ENCODE measurements at places on chromosomes 16 and 17.

DNA sequence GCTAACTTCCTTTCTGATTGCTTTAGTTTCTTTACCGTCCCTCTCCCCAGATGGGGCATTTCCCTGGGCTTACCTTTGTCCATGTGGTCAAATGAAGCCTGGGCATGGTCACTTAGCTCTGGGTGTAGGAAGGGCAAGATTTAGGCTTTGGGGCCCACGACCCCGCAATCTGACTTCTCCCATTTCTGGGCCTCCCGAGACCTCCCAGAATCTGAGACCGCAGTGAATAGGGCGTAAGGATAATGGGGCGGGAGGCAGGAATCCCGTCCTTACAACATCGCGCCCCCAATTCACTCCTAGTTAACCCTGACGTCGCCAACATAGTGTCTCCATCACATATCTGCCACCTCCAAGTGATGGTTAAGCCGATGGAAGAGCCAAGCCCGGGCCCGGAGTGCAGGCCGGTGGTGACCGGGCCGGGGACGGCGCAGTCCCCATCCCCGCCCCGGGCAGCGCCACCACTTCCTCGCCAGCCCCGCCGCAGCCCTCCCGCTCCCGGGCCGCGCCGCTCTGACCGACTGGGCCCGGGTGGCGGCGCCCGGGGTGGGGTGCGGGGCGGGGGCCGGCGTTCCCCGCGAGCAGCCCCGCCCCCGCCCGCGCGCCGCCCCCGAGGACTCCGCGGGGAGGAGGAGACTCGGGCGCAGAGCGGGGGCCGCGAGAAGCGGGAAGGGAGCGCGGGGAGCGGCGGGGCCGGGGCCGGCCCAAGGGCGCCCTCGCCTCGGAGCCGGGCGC is at the start of gene RHBDL3:
Gene RHBDL3 (plus strand): TSS at position 641 of the 732 bp plus-strand sequence. CDS start 358 bp downstream, outside the sequence.
- DNase-seq: no peak

DNA sequence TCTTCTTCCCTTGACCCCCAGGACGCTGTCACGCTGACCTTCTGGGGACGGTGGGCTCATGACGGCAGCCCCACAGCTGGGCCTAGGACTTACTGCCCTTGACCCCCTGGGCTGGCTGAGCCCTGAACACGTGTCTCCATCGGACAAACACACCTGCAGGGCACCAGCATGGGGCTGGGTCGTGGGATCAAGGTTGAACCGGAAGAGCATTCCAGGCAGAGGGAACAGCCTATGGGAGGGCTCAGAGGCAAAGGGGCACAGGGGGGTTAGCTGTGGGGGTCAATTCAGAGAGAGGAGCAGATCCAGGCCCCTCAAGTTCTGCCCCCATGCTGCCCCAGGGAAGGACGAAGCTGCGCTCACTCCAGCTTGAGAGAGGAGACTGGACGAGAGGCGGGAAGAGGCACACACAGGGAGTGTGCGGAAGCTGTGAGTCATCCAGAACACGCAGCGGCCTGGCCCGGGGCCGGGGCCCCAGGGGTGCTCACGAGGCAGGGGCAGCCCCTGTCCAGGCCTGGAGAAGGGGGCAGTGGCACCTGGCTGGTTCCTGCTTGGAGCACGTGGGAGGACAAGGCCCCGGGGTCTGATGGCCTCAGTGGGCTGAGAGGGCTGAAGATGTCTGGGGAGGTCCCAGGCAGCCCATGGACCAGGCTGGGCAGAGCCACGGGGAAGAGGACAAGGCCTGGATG is 9.9 kb downstream of the SSTR5 start:
- no peak for DNase-seq

GRCh38 chr17:34024386-34024785 is 230.7 kb upstream of the CCL2 start:
- no peak for DNase-seq

DNA sequence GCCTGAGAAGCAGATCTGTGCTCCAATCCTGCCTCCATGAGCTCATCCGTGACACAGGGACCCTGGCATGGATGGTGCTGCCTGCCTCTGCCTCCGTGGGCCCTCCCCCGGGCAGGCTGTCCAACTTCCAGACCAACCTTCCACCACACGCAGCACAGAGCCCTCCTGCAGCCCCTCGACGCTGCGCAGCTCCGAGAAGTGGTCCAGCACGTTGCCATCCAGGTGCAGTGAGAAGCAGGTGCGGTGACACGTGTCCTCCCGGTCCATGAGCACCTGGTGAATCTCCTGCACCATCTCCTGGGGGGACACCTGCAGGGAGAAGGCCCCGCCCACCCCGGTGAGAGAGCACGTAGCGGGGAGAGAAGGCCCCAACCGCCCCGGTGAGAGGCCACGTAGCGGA is 8.4 kb downstream of the CLUH start:
- no peak for DNase-seq

- peak; percentile 55 for DNase-seq
Observed at GRCh38 chr17:79294459-79295071, 219.9 kb downstream of the ENGASE start.

DNA sequence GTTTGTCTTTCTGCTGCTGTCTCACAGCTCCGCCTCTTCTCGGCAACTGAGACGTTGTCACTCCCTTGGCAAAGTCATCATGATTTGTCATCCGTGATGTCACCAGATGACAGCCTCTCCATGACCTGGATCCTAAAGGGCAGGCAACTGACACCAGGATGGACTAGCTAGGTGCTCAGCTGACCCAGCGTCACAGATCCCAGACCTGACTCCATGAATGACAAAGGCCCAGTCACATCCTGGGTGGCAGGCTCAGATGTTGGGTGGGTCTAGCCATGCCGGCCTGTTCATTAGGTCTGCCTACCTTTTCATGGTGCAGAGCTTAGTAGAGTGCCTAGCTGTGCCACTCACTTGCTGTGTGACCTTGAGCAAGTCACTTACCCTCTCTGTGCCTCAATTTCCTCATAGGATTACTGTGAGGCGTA is 3.8 kb upstream of the TMEM238L start:
- DNase-seq: peak; percentile 3

- DNase-seq: no peak
Observed at GRCh38 chr17:1362964-1363363, 37.1 kb downstream of the YWHAE start.

DNA sequence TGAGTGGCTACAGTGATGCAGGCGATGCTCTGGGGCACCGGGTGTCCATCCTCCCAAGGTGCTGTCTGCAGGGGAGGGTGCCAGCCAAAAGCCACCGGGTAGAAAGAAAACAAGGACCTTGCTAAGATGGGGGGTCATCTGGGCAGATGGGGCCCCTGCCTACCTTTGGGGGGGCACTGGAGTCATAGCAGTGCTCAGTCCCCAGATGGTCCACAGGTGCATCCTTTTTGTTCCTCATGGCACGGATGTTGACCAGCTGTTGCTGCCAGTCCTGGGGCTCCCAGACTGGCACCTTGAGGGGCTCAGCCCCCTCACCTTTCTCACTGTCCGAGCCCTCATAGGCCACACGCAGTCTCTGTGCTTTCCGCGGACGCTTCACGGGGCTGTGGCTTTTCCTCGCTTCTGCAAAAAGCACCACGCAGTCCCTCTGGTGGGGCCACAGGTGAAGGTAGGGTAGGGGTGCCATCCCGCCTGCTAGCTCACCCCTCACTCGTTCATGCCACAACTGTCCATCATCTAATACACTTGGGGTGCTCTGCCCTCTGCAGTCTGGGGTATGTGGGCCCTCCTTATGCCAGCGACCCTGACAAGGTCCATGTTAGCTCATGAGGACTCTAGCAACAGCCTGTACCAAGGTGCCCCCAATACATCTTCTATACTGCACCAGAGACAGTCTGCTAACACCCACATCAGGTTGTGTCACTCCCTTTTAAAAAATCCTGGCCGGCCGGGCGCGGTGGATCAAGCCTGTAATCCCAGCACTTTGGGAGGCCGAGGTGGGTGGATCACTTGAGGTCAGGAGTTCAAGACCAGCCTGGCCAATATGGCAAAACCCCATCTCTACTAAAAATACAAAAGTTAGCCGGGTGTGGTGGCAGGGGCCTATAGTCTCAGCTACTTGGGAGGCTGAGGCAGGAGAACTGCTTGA is 1.4 kb downstream of the NTHL1 start:
- DNase-seq: no peak

GRCh38 chr16:48157794-48158193 is 2.0 kb upstream of the ABCC12 start:
- peak; percentile 16 for DNase-seq

GRCh38 chr16:10923146-10923649 is 19.1 kb downstream of the DEXI start:
- DNase-seq: no peak

GRCh38 chr17:58032691-58033415 is 25.8 kb upstream of the SRSF1 start:
- DNase-seq: no peak

DNA sequence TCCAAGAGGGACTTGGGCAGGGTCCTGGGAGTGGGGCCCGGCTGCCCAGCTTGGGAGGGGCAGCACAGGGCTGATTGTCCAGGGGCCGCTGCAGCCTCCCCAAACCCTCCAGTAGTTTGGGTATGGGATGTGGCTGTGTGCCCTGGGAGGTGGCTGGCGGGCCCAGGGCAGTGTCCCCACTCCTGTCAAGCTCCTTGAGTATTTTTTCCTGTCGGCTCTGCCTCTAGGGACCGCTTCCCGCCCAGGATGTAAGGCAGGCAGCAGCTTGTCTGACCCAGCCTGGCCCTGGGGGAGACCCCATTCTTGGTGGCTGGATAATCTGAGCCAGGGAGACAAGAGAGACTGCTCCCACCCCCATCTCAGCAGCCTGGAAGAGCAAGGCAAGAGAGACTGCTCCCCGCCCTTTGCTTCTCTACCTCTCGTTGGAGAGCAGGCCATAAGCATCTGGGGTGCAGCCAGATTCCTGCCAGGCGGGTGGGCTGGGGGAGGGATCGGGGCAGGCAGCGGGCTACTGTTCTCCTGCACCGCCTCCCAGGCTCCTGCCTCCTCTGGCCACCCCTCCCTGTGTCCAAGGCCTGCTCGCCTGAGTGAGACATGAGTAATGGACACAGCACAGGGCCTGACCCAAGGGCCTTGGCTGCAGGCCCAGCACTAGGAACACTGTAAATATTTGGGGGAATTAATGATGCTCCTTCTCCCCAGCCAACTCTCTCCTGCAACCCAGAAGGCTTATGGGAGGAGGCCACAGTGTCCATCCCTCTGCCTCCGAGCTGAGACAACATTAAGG is 18.4 kb upstream of the ITGA3 start:
- no peak for DNase-seq

DNA sequence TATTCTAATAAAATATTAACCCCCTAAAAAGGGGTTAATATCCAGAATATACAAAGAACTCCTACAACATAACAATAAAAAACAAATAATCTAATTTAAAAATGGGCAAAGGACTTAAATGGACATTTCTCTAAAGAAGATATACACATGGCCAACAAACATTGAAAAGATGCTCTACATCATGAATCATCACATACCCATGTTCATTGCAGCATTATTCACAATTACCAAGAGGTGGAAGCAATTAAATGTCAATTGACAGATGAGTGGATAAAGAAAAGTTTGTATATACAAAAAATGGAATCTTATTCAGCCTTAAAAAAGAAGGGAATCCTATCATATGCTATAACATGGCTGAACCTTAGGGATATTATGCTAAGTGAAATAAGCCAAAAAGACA is 36.8 kb downstream of the CPD start:
- DNase-seq: no peak

DNA sequence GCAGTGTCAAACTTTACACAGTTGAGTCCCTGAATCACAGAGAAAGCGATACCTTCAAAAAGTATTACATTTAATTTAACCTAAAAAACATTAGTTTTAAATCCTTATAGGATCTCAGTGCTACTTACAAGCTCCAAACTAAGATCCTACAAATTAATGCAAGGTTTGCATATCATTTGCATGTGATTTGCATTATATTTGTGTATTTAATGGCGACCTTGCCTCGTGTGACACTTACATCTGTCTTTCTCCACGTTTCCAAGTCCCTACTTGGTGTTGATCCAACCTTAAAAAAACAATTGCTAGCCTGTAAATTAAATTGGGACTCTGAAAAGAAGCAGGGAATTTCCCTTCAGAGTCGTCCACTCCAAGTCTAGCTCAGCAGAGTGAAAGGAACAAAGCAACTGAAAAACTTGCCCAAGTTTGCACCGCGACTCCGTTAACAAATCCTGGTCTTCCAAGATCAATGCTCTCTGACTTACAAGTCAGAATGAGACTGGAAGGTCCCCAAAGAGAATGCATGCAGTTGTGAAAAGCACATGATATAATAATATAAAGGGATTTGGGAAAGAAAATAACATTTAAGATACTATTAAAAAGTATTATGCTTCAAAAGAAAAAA is 739 bp upstream of the FAM117A start:
- DNase-seq: no peak
